Uterus (tissue), 4 donors: ENCODE measurements at places on chromosomes 7 and 10.

DNA sequence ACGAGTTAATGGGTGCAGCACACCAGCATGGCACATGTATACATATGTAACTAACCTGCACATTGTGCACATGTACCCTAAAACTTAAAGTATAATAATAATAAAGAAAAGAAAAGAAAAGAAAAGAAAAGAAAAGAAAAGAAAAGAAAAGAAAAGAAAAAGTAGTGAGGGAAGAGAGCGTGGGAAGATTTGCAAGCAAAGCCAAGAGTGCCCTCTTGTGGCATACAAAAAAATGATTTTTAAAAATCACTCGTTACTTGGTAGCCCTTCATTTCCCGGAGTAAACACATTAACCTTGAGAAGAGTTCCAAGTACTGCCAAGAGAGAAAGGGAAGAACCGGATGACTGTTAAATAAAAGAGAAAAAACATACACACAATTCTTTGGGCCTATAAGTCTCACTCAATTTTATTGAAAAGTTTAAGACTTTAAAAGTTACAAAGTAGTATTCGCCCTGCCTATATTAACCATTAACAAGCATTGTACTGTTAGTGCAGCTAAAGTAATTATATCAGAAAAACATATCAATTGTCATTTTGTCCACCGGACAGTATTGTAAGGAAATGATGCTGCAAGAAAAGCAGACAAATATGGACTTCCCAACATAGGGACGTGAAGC is 6.2 kb upstream of the CH25H start:
- no peak for DNase-seq

DNA sequence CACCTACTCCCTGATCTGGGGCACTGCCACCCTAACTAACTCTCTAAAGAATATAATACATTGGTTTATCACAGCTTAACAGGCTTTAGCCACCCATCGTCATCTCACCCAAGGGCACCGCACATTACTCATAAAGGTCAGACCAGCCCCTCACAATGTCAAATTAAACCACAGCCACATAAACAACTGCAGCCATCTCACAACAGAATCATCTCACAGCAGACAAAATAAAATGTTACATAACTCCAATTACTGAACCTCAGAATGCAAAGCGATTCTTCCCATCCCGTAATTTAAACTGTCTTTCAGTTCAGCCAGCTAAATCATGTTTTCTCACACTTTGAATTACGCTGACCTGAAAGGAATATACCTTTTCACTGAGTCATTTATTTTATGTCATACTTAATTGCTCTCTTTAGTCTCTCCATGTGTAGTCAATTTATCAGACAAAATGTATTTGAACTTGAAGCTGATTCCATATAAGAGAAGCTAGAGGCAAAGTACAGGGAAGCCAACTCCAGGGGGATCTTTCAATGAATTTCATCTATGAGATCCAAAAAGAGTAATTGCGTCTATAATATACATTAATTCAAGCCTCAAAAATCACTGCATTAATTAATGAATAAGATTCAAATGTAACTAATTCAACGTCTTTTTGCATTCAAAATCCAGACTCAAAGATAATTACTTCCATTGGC is 96.9 kb upstream of the NEBL start:
- DNase-seq, result no peak

DNA sequence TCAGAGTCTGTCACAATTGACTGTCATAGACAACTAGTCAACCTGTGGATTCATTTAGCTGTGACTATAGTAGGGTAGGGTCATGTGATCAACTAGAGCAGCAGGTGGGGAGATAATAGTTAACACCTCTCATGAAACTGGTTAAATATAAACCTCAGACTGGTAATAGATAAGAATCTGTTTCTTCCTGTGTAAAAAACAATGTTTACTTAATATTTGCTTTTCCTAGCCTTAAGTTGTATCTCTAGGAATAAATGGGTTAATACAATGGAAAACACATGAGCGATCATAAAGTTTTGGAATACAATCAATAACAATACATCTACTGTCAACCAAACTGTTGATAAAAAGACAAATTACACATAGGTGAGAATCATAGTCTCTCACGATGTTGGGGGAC is 43.4 kb upstream of the ITGB8 start:
- no peak for DNase-seq

DNA sequence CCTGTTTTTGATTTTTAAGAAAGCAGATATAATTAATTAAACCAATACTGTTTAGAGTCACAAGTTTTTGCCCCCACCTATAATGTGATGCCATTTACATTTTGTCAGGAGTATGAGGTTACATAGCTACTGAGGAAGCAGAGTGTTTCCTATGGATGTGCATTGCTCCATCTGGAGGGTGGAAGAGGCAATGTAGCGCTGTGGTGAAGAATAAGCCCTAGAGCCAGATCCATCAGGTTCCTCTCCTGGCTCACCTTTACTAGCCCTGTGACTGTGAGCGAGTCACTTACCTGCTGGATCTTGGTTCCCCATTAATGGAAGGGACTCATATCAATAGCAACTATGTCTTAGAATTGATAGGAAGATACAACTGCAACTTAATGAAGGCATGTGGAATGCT is 216.0 kb downstream of the GPAM start:
- DNase-seq, result no peak

GRCh38 chr7:19713676-19714075 is 4.8 kb upstream of the POLR1F start:
- DNase-seq, result peak; percentile 36

DNA sequence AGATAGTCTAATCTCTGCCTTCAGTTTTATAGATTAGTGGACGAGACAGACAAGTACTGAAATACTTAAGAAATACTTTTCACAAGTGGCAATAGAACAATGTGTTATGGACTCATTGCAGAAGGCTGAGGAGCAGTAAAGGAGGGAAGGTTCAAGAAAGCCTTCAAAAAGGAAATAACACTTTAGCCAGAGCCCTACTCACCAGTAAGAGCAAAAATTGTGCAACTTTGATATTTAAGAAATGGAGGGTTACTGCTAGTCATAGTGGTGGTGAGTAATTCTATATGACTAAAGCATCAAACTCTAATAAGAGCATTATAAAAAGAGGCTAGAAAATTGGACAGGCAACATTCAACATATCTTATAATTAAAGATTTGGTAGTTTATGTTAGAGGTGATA is 28.8 kb downstream of the PTPN12 start:
- DNase-seq, result no peak

DNA sequence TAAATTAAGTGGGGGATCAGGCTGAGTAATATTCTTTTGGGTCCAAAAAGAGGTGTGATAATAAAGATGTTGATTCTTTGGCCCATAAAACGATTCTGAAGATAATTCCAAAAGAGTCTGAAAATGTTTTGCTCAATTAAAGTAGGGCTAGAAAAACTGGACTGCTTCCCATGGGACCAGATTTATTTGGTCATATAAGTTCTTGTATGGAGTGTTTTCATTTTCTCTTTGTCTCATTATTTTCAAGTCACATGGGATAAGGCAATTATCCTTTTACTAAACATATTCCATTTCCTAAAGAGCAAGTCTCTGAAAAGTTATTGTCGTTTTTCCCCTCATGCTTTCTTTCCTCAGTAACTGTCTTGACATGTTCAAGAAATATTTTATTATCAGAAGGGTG is 41.5 kb downstream of the CDK6 start:
- no peak for DNase-seq

DNA sequence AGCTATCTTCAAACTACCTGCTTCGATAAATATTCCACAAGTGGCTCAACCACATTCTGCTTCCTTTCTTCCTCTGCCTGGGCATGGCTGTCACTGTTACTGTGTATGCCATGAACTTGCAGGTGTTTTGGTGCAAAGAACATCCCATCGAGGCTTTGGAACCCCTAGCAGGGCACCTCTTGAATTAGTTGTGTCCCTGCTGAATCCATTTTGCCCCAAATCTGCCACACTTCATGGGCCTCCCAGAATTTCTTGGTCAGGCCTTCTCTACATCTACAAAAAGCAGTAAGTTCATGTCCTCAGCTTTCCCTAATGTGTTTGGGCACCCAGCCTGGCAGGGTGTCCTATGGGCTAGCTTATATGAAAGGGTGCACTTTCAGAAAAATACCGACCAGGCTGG is 53.6 kb downstream of the AKR1B1 start:
- DNase-seq, result no peak

GRCh38 chr10:95290461-95291364 is at the start of gene PDLIM1:
TSS of gene PDLIM1 (minus strand) at chr10:95291003. CDS start at chr10:95290915, 88 bp downstream.
- peak; percentile 73 for DNase-seq

DNA sequence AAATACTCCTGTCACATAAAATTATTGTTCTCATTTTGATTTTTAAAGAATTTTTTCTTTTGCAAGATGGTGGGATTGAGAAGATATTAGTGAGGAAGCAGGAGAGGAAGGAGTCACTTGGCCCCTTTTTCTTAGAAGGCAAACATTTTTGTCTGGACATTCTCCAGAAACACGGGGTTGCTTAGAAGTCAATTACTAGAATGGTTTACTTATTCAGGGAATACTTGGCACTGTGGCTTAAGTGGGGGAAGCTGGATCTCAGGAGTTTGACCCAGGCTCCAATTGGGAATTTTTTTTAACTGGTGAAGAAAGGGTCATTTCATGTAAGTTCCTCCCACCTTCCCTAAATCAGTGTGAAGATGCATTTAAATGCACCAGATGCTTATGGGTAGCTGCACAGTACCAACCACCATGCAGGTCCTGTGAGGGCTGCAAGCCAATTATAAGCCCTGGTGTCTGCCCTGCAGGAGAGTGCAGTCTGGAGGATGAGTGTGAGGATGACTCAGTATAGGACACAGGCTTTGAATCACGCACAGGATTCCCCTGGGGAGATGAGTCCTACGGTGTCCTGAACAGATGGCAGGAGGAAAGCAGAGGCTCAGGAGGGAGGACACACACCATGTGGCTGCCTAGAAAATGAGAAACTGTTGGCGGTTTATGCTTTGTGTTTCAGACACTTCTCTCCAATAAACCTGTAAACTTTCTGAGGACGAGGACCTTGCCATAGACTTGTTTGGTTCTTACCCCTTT is 299.1 kb downstream of the PLXNA4 start:
- no peak for DNase-seq

GRCh38 chr10:127346604-127347003 is 150.2 kb upstream of the INSYN2A start:
- DNase-seq, result no peak

DNA sequence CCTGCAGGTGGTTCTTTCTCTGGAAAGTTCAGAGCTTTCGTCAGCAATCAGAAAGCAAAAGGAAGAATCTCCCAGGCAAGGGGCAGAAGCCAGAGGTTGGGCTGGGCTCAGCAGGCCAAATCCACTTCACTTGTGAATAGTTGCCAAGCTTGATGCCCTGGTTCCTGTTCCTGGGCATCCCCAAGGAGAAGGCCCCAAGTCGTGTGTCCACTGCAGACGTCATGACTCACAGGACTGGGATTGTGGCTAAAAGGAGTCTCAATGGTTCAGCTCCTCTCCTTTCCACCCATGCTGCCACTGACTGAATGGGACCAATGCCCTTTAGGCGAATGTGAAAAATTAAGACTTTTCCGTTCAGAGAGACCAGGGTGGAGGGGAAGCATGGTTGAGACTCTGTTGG is 38.6 kb upstream of the TRIM8 start:
- no peak for DNase-seq

DNA sequence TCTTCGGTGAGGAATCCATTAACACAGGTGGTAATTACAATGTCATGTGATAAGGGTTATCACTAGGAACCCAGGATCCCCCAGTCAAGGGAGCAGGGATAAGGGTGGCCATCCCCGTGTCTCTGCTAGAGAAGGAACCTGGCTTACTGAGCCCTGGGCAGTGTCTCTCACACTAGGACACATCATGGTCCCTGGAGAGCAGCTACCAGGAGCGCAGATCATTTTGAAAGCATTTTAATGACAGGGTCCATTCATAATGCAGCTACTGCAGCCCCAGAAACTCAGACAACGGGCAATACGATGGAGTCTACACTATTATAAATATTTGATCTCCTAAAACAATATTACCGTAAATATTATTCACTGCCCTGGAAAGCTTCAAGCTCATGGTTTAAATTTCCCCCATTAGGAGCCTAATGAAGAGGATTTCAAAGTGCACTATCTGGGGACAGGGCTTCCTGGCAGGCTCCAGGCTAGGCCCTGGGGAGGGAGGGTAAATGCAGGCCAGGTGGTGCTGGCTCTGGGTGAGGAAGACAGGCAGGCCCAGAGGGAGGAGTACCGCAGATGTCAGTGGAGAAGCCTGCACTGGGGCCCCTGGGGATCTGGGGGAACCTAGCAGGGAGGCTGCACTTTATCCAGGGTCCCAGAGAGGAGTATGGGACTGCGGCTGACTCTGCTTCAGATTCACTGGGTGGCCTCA is 52.6 kb upstream of the LOXL4 start:
- no peak for DNase-seq

- DNase-seq, result no peak
Observed at GRCh38 chr10:101110856-101111523, 20.1 kb upstream of the TLX1 start.

DNA sequence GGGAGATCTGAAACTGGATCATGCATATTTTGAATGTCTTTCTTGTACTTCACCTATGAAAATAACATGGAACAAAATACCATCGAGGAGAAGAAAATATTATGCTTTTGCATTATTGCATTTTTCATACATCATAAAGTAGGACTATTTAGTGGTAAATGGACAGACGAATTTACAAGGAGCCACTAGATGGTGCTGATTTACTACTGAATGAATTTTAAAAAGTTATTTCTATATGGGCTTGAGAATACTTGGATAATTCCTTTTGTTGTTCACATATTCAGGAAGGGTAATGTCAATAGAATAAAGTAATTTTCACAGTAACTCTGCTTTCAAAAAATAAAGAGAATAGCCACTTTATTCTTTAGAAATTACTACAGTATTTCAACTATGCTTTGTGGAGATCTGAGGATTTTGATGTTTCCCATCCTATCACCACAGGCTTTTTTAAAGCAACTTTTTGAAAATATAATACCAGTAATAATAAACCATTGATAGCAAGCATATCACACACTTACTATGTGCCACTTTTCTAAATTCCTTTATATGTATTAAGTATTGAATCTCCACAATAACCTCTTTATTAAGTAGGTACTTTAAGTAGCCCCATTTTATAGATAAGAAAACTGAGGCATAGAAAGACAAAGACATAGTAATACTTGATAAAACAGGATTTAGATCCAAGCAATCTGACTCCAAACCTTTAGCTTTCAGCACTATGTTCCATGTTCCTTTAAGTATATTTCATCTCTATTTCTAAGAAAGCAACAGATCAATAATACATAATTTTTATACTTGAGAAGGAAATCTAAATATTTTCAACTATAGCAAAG is 38.6 kb downstream of the NEBL start:
- no peak for DNase-seq

- peak; percentile 51 for DNase-seq
Observed at GRCh38 chr7:47635091-47636080, 53.5 kb upstream of the TNS3 start.

DNA sequence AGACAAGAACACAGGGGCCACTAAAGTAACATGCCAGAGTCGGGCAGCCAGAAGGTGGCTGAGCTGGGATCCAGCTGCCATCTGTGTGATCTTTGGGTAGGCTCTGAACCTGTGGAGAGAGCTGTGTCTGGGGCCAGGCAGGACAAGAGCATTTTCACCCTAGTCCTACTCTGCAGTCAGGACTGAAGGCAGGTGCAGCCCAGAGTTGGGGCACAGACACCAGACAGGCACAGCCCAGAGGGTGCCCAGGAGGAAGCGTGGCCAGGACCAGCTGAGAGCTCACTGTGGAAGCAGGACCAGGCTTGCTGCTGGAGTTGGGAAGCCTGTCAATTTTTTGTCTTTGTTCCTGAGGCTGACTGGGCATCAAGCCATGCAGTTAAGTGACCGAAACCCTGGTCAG is 113.6 kb downstream of the ADCY1 start:
- DNase-seq, result no peak
